HTR-8/SVneo (cell line): ENCODE measurements at places on chromosomes 13 and 19.

- DNase-seq = no peak
These were observed 17.6 kb downstream of the KDM4B start for GRCh38 chr19:4986471-4986891.

- peak; percentile 39 for DNase-seq
These were observed 454.5 kb downstream of the IRS2 start for GRCh38 chr13:109331898-109332297.

DNA sequence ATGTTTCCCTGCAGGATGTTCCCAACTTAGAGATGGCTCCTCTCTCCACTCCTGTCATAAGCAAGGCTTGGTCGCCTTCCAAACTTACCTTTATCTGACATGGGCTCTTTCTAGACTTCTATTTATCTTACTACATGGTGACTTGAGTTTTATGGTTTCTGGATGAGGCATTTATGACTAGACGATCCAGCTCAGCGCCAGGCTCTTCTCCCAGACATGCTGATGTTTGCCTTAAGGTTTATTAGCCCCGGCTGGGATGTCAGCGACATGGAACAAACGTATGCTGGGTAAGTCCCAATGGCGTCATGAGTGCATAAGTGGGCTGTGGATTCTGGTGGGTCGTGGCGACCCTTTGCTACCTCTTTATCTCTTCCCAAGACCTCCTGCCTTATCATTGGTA lies 39.8 kb upstream of the SLC15A1 start:
- no peak for DNase-seq

GRCh38 chr19:2356036-2356646 lies 3.9 kb upstream of the TMPRSS9 start:
- no peak for DNase-seq

- DNase-seq = no peak
These were observed 369.7 kb upstream of the TSHZ3 start for GRCh38 chr19:31718898-31719297.

DNA sequence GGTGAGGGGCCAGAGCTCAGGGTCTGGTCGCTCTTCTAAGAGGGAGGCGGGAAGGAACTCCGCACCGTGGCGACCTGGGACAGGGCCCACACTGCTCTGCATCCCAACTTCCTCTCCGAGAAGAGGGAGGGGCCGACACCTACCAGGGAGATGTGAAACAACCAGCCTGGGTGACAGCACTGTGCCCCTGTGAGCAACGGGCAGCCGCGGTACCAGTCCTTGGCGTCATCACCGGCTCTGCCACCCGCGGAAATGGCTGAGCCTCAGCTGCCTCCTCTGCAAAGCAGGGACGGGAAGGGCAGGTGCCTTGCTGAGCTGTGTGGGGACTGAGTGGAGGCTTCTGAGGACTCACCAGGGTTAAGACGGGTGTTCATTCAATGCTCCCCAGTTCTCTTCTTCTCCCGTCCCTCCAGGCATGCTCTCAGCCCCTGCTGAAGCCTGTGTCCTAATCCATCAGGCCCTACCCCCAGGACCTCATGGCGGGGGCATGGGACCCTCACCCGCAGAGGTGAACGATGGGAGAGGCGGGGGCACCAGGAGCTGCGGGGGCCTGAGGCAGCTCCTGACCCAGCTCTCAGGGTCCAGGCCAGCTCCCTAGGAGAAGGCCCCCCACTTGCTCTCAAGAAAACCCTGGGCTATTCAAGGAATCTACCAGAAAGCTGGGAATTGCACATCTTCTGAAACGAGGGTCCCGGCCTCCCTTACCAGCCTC lies 9.3 kb downstream of the ZNF787 start:
- no peak for DNase-seq

DNA sequence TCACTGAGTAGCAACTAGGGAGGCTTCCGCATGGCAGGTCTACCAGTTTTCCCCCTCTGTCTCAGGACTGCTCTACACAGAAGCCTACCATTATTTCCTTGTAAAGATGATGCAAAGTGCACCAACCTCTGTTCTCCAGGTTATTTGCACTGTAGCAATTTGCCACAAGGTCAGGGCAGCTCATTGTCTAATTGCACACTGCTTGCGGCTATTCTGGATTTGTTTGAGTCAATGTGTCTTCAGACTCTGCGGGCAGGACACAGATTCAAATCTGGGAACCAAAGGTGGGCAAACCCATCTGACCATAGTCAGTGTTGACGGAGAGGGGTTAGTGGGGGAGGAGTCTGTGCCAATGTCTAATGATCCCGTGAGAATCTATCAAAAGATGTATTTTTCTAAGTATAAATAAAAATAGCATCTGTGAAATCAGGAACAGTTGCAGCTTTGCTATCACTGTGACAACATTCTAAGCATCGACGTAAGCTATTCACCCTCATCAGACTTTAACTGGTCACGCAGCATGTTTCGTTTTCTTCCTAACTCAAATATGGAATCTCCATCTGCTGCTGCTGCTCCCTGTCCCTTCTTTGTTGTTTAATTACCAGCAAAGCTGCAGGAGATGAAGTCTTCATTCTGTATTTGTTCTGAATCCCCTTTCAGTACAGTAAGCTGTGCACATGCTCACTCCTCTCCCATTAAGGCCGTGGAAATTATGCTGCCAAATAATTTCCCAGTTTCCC lies 26.4 kb downstream of the CYSLTR2 start:
- DNase-seq = no peak

GRCh38 chr13:79740991-79741390 lies 260.0 kb downstream of the NDFIP2 start:
- DNase-seq = no peak

GRCh38 chr19:46631481-46631880 lies 4.5 kb downstream of the GNG8 start:
- peak; percentile 43 for DNase-seq

GRCh38 chr13:37229931-37230330 lies 124.5 kb upstream of the CSNK1A1L start:
- no peak for DNase-seq

- no peak for DNase-seq
These were observed 232.3 kb downstream of the ATP8A2 start for GRCh38 chr13:25604106-25604505.

- no peak for DNase-seq
These were observed at the start of gene TSPAN16 for GRCh38 chr19:11295665-11296245. TSPAN16 (plus strand) TSS chr19:11296160; CDS start chr19:11296298, 138 bp downstream.

DNA sequence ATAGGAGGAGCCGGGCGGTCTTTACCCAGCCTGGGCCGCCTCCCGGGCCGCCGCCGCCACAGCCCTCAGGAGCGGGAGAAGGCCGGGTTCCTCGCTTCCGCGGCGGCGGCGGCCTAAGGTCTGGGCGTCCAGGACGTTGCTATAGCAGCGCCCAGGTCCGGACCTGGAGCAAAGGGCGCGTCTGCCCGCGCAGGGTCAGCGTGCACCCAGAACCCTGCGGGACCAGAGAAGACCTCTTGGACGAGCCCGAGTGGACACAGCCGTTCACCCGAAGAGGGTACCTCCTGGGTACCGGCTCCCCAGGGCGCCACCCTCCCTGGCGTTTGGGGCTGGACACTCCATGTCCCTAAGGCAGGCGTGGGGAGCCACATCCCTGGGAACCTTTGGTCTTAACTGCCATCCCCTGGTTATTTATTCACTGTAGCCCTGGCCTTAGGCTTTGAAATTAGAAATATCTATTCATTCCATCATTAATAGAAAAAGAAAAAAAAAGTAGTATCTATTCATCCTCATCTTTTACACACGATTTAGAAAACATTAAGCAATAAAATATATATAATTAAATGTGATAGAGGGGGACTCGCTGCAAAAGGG lies 2.4 kb downstream of the DZIP1 start:
- DNase-seq = no peak

DNA sequence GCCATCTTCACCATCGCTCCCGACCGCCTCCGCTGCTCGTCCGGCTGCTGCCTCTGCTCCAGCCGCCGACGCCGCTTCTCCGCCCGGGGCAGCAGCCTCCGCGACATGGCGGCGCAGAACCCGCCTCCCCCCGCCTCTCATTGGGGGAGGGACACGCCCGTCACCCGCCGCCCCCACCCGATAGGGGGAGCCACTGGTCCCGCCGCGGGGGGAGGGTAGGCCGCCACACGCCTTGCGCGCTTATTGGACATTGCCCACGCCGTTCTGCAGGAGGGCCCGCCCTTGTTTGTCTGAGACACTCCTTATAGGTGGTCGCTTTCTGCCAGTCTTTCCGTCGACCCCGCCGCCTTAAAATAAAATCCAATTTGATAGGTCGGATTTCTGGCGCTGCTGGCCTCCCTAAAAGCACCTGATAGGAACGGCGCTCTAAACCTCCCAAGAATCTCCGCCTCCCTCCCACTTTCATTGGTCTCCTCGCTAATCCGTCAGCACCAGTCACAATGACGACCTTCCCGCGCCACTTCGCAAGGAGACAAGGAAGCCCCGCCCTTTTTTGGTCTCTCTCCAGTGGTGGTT lies at the start of gene HNRNPL:
HNRNPL (minus strand) TSS at position 127 of the 576 bp plus-strand sequence; CDS start at position 107, 20 bp downstream.
- no peak for DNase-seq

DNA sequence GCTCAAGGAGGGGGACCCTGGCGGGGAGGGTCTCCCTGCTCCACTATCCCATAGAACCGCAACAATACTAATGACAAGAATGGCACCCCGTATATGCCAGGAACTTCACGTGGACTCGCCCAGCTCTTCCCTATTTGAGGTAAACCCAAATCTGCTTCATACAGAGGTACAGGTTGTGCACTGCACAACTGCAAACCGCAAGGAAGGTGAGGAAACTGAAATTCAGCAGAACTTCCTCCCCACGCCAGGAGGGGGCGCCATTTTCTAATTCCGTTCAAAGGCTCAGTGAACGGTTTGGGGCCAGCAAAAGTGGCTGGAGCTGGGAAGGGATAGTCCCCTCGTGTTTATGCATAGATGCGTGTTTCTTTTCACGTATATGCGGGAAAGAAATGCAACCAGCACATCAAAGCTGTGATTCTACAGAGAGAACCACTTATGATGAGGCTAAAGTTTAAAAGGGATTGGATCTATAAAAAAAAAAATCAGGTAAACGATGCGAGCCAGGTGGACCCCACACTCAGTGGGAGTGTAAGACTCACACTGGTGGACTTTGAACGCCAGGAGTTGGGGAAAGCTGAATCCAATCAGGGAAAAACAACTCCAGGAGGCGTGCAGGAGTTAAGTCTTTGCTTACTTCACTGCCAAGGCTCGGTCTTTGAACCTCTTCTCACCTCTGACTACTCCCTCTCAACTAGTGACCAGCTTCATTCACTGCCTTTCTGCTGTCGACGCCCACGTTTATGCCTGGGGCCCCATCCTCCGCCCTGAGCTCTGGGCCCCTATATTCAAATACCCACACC lies 20.3 kb downstream of the C19orf81 start:
- DNase-seq = peak; percentile 43

GRCh38 chr13:45196622-45197021 lies 4.2 kb downstream of the KCTD4 start:
- no peak for DNase-seq

DNA sequence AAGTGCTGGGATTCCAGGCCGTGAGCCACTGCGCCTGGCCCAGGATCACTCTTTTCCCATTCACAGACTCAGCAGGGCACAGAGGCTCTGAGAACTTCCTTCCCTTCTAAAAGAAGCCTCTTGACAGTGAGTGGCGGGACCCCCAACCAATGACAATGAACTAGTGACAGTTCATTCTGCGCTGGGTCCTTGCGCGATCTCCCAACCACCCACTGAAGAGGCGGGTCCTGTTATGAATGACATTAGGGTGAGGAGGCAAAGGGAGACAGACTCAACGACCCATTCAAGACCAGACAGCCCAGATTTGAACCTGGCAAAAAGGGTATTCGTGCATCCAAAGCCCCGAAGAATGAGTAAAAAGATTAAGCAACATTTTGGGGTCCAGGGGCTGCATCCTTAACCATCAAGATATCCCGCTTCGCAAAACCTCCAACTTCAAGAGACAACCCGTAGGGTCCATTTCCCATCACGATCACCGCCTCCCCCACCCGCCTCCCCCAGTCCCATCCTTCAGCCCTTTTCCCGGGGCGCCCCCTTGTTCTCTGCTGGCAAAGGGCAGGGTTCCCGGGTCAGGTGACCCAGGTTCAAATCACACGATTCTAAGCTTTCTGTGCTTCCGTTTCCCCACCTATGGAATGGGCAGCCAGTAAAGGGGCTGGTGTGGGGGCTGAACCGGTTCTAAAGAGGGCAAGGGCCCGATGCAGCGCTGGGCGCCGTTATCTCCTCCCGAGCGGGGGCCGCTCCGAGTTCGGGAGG lies 719 bp downstream of the SUGP2 start:
- peak; percentile 98 for DNase-seq
